ENCODE measurements at places on chromosomes 7 and 10. TPM values are rescaled to one million over a fixed set of nuclear protein-coding genes. Genes with fewer than 3 reads are reported as not detected.

GRCh38 chr7:29116361-29117200, 29.8 kb downstream of the CPVL start:
- no peak for DNase-seq

GRCh38 chr10:20369863-20370736, 527.0 kb downstream of the NEBL start:
- no peak for DNase-seq

- DNase-seq = no peak
Observed at GRCh38 chr10:68075550-68076004, 494 bp upstream of the HERC4 start.

GRCh38 chr10:83533290-83533689, 606.0 kb upstream of the GHITM start:
- no peak for DNase-seq

- DNase-seq = no peak
Observed at GRCh38 chr7:125195156-125195555, 265.5 kb upstream of the POT1 start.

MEIG1 gene
- 0.33 TPM for polyA plus RNA-seq

GRCh38 chr10:104577861-104578521, 63.1 kb upstream of the SORCS3 start:
- DNase-seq = no peak

GRCh38 chr7:46197785-46198540, 276.9 kb upstream of the IGFBP3 start:
- no peak for DNase-seq

MMD2 gene
- 0.24 TPM for polyA plus RNA-seq

DNA sequence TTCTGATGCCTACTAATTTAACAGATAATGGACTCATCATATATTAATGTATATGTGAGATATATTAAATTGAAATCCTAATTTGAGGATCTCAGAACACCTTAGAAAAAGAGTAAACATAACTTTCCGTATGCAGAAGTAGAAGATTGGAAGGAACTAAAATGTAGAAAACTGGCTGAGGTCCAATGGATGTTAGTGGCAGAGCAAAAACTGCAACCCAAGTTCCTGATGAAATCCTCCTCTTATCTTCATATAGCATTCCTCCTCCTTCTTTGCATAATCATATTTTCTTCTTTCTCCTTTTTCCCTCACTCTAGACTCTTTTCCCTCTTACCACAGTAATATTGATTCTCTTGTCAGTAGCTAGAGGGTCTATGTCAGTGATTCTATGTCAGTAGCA, 6.0 kb downstream of the INA start:
- no peak for DNase-seq

DNA sequence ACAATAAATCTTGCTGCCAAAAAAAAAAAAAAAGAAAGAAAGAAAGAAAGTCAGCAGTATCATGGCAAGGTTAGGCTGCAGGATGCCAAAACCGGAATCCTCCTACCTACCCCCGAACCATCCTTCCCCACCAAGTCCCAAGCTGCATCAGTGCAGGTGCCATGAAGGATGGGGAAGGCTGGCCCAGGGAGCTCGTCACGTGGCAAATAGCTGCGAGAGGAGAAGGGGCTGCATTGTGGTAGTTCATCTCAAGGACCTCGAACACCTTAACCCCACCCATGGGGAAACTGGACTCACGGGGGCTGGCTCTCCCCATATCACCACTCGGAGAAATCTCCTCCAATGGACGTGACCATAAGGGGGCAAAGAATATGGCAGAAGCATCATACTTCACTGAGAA, 86.2 kb downstream of the TACC2 start:
- no peak for DNase-seq

DNA sequence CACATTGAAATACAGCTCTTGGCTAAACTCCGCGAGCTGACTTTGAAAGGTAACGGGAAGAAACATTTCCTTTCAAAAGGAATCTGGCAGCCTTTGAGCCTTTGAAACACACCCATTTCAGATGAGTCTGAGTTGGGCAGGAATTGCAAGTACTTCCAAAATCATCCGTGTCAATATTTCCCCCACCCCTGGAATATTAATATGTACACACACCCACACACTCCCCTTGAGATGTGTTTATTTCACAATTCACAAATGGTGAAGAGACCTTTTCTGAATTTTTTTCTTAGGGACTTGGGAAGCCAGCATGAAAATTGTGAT, 438.7 kb upstream of the NRP1 start:
- DNase-seq = no peak

IMPDH1 gene
- polyA plus RNA-seq = 15.4 TPM

DNA sequence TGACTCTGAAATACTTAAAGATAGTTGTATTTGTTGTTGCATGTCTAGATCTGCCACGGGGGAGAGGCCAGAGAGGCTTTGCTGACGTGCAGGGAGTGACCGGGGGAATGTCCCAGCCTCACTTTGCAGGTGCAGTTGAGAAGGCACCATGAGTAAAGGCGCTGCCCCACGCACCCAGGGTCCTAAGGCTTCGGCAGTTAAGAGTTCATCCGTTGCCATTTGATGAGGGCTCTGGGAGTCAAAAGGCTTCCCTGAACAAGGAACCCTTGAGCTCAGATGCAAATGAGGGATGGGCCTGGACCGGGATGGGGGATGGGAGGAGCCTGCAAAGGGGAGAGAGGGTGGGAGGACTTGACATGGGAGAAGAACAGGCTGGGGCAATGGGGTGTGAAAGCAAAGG, 20.4 kb downstream of the PPP2R2D start:
- no peak for DNase-seq

- DNase-seq = no peak
Observed at GRCh38 chr10:61744469-61744868, 81.7 kb downstream of the CABCOCO1 start.

GRCh38 chr10:106038246-106038645, 1126.3 kb downstream of the SORCS1 start:
- no peak for DNase-seq
